ENCODE measurements at places on chromosomes 16 and 17.

- no peak for DNase-seq
Measured at GRCh38 chr17:69417545-69418483, 3.3 kb downstream of the MAP2K6 start.

GRCh38 chr17:2363851-2364762 is 26.8 kb downstream of the SGSM2 start:
- DNase-seq, result no peak

- DNase-seq, result no peak
Measured at GRCh38 chr17:44310609-44311376, 2.4 kb downstream of the RUNDC3A start.

GRCh38 chr16:67241008-67241900 is 6.0 kb downstream of the FHOD1 start:
- no peak for DNase-seq

GRCh38 chr17:45175759-45176115 is 14.1 kb downstream of the HEXIM2 start:
- DNase-seq, result no peak

DNA sequence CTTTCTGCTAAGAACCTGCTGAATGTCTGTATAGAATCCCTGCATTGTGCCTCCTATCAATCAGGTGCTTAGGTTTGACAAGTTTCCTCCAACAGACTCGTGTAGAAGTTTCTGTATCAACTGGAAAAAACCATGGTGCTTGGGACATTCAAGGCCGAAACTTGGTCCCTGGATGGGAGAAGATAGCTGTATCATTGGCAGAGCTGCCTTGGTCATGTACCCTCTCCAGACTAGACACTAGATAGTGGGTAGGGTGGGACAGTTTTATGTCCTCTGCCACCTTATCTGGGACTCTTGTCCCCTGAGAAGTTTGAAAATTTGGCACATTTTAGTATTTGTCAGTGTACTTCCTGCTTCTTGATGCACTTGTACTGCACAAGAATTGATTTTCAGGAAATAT is 520.8 kb downstream of the WWOX start:
- DNase-seq, result no peak

DNA sequence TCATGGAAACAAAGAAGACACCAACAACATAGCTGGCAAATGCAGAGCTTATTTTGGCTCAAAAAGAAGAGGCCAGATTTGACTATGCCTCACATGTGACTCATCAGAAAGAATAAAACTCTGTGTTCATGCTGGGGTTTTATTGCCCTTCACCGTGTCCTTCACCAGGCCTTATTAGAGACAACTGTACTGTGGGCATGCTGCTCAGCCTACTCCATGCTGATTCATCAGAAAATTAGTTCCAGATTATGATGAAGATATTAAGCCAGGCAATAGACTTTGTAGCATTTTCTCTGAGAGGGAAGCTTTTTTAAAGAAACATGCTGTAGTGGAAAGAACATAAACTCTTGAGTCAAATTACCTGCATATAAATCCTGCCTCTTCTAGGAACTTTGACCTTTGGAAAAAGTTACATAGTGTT is 89.8 kb downstream of the CYB561 start:
- DNase-seq, result no peak

GRCh38 chr16:88482630-88483391 is 29.7 kb downstream of the ZFPM1 start:
- no peak for DNase-seq

GRCh38 chr17:66712453-66712852 is 122.5 kb upstream of the CACNG5 start:
- DNase-seq, result no peak

- DNase-seq, result no peak
Measured at GRCh38 chr16:3520413-3520812, 19.6 kb downstream of the CLUAP1 start.

DNA sequence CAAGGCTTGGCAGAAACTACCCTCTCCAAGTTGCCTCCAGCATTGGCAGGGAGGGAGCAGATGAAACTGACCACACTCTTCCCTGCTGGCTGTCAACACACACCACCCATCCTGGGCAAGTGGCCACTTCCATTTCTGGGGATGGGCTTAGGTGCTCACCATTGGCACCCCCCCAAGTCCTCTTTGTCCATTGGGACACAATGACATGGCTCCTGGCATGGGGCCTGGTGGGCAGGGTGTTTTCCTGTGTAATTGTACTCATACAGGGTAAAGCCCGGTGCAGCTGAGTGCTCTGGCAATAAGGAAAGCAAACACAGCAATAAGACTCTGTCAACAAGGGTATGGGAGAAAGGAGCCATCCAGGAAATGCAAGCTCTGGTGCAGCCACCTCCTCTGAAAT is 22.6 kb downstream of the SCNN1B start:
- DNase-seq, result no peak

GRCh38 chr16:53744449-53744848 is 40.5 kb downstream of the FTO start:
- DNase-seq, result no peak

GRCh38 chr17:72693151-72693878 is 399.2 kb downstream of the SLC39A11 start:
- DNase-seq, result no peak

DNA sequence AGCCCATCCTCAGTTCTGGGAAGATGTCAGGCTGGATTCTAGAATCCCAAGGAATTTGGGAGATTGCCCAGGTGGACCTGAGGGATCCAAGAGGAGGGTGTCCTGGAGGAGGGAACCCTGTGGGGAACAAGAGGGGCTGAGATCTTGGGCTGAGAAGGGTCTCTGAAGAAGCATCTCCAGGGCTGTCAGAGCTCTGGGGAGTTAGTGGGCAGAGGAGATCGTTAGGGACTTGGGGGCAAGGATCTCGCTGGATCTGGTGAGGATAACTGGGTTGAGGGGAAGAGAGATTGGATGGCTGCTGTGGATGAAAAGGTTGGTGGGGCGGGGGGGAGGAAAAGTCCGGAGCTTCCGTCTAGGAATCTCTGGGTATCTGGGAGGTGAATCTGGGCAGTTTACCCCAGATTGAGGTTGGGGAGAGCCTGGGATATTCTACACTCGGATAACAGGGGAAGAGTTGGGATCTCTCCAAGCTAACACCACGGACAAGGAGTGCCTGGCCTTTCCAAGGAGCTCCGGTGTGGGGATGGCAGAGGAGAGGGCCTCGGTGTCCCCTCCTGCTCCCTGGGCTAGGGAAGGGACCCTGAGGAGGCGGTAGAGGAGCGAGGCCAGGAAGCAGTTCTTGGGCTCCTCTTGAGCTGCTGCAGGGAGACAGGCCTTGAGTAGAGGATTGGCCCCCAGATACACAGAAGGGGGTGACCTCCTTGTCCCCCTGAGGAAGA is 1.7 kb downstream of the FBXL19 start:
- no peak for DNase-seq

- no peak for DNase-seq
Measured at GRCh38 chr17:30534298-30534697, 57.1 kb downstream of the GOSR1 start.

GRCh38 chr16:67481561-67482232 is 740 bp upstream of the ATP6V0D1 start:
- DNase-seq, result peak; percentile 73

DNA sequence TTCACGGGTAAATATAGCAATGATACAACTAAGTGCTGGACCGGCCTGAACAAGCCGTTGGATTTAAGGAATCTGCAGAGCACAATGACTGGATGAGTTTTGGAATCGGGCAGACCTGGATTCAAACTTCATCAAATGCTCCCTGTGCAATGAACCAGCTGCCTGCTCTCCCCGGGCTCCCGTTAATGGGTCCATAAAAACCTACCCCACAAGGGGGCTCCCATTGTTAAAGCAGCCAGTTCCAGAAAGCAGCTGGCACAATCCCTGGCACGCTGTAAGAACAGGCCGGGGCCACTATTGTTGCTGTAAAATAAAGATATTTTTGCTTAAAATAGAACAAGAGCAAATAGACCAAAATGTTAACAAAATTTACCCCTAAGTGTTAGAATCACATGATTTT is 131.9 kb downstream of the C16orf95 start:
- DNase-seq, result no peak

- no peak for DNase-seq
Measured at GRCh38 chr17:20216154-20216815, 207.1 kb downstream of the SPECC1 start.

DNA sequence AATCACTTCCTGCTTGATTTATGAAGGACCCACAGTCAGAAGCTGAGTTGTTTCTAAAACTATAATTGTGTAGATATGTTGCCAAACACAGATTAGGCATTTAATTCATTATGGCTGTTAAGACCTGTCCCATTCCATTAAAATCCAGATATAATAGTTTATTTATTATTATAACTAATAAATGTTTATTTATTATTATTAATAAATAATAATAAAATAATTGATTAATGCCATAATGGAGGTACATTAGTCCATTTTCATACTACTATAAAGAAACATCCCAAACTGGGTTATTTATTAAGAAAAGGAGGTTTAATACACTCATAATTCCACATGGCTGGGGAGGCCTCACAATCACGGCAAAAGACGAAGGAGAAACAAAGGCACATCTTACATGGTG is 1240.9 kb downstream of the CDH11 start:
- DNase-seq, result no peak

GRCh38 chr16:80710918-80711317 is 93.5 kb downstream of the CDYL2 start:
- DNase-seq, result no peak

- no peak for DNase-seq
Measured at GRCh38 chr17:81128774-81129173, 36.5 kb upstream of the PVALEF start.

GRCh38 chr17:62675701-62676100 is 48.2 kb downstream of the MRC2 start:
- DNase-seq, result no peak

GRCh38 chr17:9696279-9697044 is 51.1 kb downstream of the USP43 start:
- no peak for DNase-seq

GRCh38 chr16:10552998-10553491 is 27.4 kb downstream of the EMP2 start:
- peak; percentile 59 for DNase-seq

GRCh38 chr16:28572696-28573510 is 19.2 kb downstream of the SGF29 start:
- no peak for DNase-seq

- no peak for DNase-seq
Measured at GRCh38 chr17:21004016-21004930, 38.5 kb downstream of the USP22 start.

GRCh38 chr17:29807520-29808361 is 122.3 kb downstream of the SSH2 start:
- DNase-seq, result peak; percentile 76

GRCh38 chr16:27973678-27974077 is 89.8 kb downstream of the GSG1L start:
- no peak for DNase-seq

DNA sequence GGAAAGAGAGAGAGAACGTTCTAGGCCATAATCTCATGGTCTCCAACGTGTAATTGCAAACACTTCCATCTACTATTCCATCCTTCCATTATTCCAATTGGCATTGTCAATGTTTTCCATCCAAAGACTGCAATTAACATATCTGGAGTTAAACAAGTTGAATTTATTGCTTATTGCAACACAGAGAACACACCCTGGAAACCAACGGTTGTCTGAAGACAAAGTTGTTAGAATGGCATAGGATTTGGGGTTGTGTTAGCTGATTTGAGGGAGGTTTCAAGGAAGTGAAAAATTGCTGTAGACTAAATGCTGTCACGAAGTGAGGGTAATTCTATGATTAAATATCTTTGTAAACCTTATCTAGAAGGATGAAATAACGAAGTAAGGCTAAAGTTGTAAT is 178.8 kb downstream of the CNTNAP4 start:
- no peak for DNase-seq

DNA sequence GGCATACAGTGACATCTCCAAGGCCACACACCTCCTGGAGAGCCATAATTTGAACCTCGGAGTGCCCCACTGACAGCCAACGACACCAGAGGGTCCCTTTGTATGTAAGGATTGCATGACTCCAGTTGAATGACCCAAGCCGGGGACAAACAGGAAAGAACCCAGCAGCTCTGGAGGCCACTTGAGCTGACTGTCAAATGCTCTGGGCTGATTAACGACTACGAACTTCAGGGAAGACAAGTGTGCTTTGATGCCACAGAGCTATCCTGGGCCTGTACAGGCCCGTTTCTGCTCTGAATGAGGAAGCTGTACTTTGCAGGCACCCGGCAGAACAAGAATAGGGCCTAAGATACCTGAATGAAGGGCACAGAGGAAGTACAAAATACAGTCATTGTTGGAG is 404.6 kb downstream of the SLC39A11 start:
- no peak for DNase-seq

GRCh38 chr17:66540131-66540781 is 237.8 kb downstream of the PRKCA start:
- no peak for DNase-seq

GRCh38 chr16:20319406-20319805 is 7.9 kb downstream of the GP2 start:
- DNase-seq, result no peak

GRCh38 chr16:78659668-78660217 is 560.3 kb downstream of the WWOX start:
- DNase-seq, result no peak

DNA sequence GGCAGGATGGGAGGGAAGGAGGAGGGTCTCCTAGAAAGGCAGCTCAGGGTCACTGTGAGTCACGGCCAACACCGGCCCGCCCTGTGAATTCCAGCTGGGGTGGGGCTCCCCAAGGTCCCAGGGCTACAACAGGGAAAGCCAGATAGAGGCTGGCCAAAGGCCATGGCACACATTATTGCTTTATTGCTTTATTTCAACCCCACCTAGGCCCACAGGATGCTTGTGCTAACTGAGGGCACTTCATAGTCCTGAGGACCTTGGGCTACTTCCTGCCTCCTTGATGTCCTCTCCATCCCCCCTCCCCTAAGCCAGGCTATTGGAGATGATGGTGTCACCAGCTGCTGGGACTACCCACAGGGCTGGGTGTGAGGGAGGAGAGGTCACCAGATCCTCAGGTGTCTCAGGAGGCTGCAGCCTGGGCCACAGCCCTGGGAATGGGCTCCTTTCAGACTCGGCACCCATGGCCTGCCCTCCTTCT is 26.1 kb downstream of the LRRC75A start:
- DNase-seq, result no peak

DNA sequence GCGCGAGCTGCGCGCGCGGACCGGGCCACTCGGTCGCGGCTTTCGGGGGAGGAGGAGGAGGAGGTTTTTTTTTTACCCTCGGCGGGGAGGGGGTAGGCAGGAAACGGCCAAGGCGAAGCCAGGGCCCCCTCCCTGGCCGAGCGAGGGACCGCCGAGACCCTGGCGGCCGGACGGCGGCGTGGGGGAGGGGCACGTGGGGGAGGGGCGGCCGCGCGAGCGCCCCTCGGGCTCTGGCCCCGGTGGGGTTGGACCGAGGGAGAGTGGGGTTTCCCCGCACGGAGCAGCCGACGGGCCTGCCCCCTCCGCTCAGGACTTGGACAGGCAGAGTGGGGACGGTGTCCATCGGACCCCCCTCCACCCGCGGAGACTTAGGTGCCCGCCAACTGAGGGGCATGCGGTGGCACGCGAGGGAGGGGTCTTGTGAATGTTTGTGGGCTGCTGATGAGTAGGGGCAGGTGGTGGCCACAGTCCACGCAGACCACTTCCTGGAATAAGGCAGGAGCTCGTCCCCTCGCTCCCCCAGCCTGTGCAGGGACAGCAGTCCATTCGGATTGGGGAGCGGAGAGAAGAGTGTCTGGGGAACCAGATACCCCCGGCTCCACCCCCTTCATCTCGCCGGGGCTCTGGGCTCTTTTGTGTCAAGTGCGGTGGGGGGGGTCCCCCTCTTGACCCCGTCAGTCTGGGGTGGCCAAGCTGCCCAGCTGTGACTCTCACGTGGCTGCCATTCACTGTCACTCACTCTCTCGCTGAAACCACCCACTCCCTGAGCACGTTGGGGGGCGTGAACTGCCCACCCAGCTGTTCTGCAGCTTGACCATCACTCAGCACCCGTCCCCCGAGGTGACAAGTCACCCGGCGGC is 3.0 kb upstream of the CHD3 start:
- peak; percentile 59 for DNase-seq

- no peak for DNase-seq
Measured at GRCh38 chr16:17162560-17162959, 308.2 kb downstream of the XYLT1 start.
